ENCODE measurements at places on chromosomes 6 and 20.

- no peak for DNase-seq
Measured at GRCh38 chr20:48414786-48415185, 413.0 kb downstream of the PREX1 start.

DNA sequence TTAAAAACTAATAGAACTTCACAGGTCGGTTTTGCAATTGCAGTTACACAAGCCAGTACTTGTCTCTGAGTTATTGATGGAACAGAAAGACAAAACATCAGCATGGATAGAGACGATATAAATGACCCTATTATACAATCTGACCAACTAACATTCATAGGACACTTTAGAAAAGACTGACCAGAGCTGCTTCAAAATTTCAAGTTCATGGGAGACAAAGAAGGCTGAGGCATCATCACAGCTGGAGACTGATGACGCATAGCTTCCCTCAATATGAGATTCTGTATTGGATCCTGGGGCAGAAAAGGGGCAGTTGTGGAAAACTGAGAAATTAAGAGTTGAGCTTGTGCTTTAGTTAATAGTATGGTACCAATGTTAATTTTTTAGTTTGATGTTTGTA lies 174.0 kb downstream of the THBS2 start:
- DNase-seq = no peak

GRCh38 chr20:38186788-38187221 lies 21.7 kb upstream of the TGM2 start:
- DNase-seq = no peak

DNA sequence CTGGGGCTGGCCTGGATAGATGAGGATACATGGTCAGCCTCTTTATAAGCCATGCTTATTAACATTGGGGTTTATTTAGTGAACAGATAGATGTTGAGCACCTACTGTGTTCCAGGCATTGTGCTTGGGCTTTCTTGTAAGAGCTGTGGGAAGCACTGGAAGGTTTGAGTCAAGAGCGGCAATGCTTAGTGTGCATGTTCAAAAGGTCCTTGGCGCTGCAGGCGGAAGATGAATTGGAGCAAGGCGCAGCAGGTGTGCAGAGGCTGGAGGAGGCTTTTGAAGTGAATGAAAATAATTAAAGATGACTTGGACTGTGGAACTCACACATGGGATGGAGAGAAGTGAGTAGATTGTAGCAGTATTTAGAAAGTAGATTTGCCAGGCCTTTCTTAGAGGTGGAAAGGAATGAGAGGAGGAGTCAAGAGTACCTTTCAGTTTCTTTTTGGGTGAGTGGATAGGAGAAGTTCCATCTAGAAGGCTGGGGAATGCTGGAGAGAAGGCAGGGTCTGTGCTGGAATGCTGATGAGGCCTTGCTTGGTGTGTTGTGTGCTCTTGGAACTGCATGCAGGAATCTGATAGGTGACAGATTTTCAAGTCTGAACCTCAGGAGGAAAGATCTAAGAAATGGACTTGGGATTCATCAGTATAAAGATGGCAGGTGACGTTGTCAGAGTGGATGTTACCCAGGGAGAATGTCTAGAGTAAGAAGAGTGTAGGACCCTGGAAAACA lies 26.4 kb downstream of the SNX9 start:
- no peak for DNase-seq

- no peak for DNase-seq
Measured at GRCh38 chr20:12815231-12815768, 193.5 kb upstream of the SPTLC3 start.

DNA sequence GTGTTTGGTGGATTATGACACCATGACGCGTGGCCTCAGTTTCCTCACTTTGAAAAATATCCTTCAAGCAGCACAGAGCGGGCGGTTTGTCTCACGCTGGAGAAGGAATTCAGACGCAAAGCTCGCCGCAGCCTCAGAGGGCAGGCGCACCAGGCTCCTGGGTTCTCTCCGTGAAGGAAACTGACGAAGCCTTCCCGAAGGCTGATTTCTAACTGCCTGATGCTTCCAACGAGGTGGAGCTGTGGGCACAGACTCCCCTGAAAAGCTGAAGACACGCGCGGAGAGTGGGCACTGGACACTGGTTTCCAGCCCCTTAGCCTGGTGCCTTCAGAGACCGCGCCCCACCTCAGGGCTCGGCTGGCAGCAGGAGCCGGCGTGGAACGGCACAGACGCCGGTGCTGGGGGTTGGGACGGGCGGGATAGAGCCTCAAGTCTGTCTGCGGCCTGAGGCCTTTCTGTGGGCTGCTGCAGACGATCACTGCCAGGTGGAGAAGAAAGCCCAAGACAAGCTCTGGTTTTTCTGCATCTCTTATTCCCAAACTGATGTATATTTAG lies 56.1 kb downstream of the DACT2 start:
- no peak for DNase-seq

DNA sequence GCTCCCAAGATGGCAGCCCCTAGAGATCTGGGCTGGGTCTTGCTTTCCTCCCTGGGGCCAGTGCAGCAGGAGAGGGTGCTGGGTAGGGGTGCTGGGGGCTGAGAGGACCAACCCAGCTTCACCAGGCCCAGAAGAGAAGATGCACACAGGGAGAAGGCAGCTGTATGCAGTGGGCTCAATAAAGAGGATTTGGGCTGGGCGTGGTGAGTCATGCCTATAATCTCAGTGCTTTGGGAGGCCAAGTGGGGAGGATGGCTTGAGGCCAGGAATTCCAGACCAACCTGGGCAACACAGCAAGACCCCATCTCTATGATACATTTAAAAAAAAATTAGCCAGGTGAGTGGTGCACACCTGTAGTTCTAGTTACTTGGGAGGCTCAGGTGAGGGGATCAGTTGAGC lies 25.7 kb upstream of the EMILIN3 start:
- no peak for DNase-seq

GRCh38 chr20:52974179-52974594 lies 2.0 kb downstream of the TSHZ2 start:
- DNase-seq = no peak

GRCh38 chr20:58855506-58856389 lies 3.2 kb downstream of the GNAS start:
- no peak for DNase-seq

GRCh38 chr6:44268095-44268628 lies 2.1 kb upstream of the TMEM151B start:
- peak; percentile 36 for DNase-seq

DNA sequence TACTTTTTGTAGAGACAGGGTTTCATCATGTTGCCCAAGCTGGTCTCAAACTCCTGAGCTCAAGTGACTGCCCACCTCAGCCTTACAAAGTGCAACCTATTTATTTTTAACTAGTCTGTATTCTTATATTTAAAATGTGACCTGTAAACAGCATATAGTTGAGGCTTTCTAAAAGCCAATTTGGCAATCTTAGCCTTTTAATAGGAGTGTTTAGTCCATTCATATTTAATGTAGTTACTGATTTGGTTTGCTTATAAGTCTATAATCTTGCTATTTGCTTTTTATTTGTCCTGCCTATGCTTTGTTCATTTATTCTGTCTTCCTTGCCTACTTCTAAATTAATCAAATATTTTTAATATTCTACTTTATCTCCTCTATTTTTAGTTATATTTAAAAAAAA lies 15.0 kb upstream of the SOX4 start:
- DNase-seq = no peak

GRCh38 chr6:43506667-43507471 lies 3.3 kb downstream of the LRRC73 start:
- peak; percentile 59 for DNase-seq

GRCh38 chr20:44153636-44154043 lies 33.3 kb downstream of the JPH2 start:
- DNase-seq = no peak

DNA sequence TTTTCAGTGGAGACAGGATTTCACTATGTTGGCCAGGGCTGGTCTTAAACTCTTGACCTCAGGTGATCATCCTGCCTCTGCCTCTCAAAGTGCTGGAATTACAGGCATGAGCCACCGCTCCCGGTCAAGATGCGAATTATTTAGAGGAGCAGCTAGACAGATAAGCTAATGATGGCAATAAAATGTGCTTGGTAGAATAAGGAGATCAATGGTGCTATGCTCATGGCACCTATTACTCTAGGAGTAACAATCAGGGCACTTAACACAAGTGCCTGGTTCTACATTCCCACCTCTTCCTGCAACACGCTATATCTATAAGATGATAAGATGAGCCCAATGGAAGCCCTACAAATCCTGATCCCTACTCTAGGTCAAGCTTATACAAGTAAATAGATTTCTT lies 61.4 kb upstream of the LOC128125822 start:
- DNase-seq = no peak

GRCh38 chr6:155586090-155586489 lies 130.5 kb upstream of the NOX3 start:
- DNase-seq = no peak

DNA sequence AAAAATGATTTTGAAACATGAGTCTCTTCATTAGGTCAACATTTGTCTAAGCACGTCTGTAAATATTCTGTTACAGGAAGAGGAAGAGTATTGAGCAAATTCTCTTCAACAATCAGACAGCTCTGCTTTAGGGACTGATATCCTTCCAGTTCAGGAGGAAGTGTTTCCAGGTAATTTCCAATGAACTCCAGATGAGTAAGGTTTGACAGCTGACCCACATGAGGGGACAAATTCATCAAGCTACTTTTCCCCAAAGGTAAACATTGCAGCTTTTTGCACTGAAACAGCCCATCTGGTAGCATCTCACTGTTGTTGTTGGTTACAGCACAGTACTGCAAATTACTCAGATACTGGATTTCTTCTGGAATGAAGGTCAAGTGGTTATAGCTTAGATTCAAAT lies 18.1 kb downstream of the ENPP1 start:
- DNase-seq = no peak

GRCh38 chr6:6397842-6398241 lies 77.4 kb upstream of the F13A1 start:
- no peak for DNase-seq

DNA sequence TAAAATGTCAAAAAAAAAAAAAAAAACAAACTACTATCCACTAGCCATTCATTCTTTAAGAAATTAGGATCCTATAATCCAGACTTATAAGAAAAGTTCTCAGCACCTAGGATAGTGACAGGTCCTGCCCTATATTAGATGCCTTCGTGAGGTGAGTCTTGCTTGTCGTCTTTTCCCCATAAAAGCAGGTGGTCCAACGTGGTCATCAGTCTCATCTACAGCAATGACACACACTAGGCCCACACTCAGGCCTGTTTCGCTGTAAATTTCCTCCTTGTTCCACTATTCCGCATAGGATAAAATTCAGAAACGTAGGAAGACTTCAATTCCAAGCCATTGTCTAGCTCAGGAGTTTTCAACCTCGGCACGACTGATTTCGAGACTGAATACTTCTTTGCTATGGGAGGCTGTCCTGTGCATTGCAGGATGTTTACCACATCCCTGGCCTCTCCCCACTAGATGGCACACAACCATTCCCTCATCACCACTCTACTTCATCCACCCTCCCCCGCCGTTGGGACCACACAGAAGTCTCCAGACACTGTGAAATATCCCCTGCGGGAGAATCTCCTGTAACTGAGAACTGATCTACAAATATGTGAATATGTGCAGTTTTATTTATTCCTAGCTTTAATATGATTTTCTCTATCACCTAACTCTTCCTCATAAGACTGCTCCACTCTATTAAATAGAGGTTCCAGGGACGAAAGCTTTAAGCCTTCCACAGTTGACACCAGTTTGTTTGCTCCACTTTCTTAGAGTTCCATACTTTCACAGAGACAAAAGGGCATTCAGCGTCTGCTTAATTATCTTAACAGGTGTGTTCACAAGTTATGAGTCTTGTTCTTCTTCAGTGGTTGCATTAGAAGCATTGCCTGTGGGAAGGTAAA lies 346.3 kb downstream of the BMP2 start:
- no peak for DNase-seq

- DNase-seq = no peak
Measured at GRCh38 chr6:83307849-83308248, 114.7 kb downstream of the RWDD2A start.

DNA sequence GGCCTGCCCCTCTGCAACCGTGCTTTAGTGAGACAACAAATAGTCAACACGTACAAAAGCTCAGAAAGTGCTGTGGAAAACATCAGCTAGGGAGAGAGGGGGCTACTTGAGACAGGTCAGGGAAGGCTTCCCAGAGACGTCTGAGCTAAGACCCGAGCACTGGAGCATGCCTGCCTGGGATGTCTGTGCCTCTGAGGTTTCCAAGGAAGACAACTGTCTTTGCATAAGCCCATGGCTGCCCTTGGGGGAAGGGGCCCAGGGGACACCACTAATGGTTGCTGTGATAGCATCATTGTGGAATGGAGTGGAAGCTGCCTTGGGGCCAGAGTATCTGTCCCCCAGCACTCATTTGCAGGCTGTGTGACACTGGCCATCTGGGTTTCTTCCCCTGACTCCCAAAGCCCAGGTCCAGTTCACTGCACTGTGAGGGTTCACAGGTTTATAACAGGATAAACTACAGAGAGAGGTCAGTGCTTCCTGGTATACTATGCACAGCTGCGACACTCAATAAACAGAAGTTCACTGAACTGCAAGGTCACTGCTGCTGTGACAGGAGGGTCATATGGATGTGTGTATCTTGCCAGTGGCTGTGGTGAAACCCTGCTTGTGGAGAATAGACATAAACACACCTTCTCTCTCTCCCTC lies 1.5 kb upstream of the ARFGEF2 start:
- DNase-seq = no peak

- peak; percentile 3 for DNase-seq
Measured at GRCh38 chr6:29516108-29516507, 28.4 kb upstream of the MAS1L start.

GRCh38 chr20:31984981-31985471 lies 17.1 kb downstream of the XKR7 start:
- DNase-seq = no peak

- DNase-seq = no peak
Measured at GRCh38 chr6:63236398-63236817, 25.1 kb downstream of the FKBP1C start.

DNA sequence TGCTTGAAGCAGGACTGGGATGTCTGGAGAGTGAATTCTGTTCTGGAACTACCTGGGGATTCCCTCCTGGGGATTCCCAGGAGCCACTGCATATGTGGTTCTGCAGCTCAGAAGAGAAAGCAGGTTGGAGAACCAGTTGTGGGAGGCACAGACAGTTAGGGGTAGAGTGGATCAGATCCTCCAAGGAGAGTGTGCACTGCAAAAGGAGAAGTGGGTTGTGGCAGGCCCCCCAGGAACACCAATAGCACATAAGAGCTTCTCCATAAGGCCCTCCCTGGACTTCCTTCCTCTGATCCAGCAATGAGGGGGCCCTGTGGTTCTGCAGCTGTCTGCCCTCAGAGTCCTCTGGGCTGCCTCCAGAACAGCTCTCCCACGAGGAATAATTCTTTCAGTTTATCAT lies 369.2 kb upstream of the CNR1 start:
- no peak for DNase-seq
